Activated T-cell treated with anti-CD3 and anti-CD28 coated beads, Interleukin-2, amount 50 U/mL, for 4 hours (primary cell): ENCODE measurements at places on chromosomes 13 and 19.

DNA sequence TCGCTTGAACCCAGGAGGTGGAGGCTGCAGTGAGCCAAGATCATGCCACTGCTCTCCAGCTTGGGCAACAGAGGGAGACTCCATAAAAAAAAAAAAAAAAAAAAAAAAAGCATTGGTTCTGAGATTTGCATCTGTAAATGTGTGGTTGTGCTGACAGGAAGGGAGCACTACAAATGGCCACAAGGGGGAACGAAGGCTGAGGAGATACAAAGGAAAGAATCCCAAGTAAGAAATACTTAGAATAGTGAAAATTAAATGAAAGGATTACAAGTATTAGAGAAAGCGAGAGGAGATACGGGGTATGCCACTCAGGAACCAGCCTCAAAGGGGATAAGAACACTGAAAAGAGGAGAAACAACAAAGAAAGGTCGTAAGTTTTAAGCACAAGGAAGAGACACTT, 284.9 kb downstream of the KLF12 start:
- DNase-seq: peak; percentile 15

GRCh38 chr13:114025714-114026431, 52.0 kb upstream of the C13orf46 start:
- no peak for DNase-seq

DNA sequence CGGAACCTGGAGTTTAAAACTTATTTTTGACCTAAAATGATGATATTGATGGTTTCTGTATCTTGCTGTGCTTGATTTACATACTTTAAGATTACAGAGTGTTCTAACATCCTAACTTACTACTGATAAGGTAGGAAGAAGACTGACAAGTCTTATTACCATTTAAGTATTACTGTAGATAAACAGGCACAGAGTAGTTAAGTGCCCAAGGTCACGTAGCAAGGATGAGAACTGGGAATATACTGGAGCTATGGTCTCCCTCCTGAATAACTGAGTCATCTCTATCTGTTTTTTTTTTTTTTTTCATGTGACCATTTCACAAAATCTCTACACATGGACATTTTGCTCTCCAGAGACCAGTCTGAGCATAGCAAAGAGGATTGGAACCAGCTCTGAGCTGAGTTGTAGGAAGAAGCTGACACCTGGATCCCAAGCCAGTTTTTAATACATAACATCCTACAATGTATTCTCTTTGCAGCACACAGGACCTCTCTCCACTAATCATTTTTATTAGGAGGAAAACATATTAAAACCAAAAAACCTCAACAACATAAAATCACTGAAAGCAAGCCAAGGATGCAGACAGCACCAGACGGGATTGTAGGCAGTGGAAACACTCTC, 173.5 kb downstream of the DNAJC15 start:
- no peak for DNase-seq

GRCh38 chr13:98761126-98761985, 8.9 kb upstream of the SLC15A1 start:
- DNase-seq: no peak

DNA sequence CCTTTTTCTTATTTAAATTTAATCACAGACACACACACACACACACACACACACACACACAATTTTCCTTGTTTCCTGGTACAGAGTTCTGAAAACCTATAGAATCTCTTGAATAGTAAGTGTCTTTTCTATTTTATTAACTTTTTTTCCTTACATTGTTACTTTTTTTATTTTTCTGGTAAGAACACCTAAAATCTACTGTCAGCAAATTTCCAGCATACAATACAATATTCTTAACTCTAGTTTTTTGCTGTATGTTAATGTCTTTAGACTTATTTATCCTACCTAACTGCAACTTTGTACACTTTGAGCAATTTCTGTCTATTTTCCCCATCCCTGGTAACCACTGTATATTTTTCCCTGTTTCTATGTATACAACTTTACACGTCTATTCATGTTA, 1179.8 kb downstream of the SLITRK1 start:
- DNase-seq: no peak

- DNase-seq: no peak
These were observed 271.9 kb downstream of the SLITRK6 start for GRCh38 chr13:85527316-85527715.
